Amniotic stem cell (primary cell): ENCODE measurements at places on chromosomes 4 and X.

DNA sequence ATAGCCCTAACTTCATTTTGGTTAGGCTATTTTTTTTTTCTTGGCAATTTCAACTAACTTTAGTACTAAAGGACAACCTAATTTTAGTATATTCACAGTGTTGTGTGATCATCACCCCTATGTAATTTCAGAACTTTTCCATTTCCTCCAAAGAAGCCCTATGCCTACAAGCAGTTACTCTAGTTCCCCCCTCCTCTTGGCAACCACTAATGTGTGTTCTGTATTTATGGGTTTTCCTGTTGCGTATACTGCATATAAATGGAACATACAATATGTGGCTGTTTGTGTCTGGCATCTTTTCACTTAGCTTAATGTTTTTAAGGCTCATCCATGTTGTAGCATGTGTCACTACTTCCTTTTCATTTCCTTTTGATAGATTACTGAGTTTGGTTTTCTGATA lies 57.6 kb downstream of the N4BP2 start:
- no peak for DNase-seq

- no peak for DNase-seq
Measured at GRCh38 chr4:7342223-7343080, 92.3 kb downstream of the PSAPL1 start.

DNA sequence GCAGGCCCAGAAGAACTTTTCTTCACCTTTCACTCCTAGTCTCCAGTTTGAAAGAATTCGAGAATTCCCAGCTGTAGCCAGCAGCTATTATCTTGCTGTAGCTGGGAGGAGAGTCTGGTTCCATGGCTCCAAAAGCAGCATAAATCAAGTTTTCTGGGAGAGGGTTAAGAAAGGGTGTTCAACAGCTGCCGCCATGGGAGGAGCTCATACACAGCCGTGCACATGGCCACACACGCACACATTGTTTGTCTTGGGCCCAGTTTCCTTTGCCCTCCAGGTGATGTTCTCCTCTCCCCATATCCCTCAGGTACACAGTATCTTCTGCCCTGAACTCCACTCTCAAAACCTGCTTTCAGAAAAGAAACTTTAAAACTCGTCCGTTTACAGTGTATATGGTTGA lies 4.1 kb upstream of the GPC3 start:
- DNase-seq = no peak

GRCh38 chr4:74823194-74823593 lies 28.9 kb upstream of the BTC start:
- no peak for DNase-seq

- DNase-seq = no peak
Measured at GRCh38 chr4:57151481-57151880, 41.3 kb upstream of the IGFBP7 start.
